ENCODE measurements at places on chromosomes 5 and 9.

- DNase-seq: no peak
These were observed 12.2 kb upstream of the SPATA31D1 start for GRCh38 chr9:81976351-81976750.

- DNase-seq: no peak
These were observed 31.2 kb downstream of the CNOT6 start for GRCh38 chr5:180525399-180525798.

DNA sequence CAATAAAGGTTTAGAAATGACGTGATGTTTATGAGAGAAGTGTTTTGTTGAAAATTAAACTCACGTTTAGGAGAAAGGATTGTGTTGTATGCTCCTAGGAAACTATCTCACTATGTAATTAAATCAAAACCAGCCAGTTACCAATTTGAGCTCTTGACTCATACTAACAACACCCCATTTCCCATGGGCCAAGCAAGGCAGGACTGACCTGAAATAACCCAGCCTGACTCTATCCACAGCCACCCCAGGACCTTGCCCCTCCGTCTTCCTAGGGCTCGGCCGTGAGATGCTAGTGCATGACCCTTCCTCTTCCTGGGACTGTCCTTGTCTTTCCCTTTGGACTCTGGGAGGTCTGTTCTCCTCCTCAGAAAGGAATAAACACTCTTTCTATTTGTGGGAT lies 16.4 kb downstream of the TLR4 start:
- DNase-seq: no peak

DNA sequence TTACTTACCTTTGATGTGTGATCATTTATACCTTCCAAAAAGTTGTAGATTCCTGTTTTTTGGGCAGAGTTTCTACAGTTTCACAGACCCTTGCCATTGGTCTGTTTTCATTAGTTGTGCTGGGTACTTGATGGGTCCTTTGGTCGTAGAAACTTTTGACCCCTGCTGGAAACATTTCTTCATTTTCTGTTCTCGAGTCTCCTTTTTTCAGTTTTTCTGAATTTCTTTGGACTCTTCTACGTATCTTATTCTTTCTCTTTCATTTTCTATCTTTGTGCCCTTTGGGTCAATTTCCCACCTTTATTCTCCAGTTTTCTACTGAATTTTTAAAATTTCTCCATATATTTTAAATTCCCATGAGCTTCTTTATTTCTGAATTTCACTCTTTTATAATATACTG lies 16.7 kb downstream of the AP3S1 start:
- DNase-seq: no peak

DNA sequence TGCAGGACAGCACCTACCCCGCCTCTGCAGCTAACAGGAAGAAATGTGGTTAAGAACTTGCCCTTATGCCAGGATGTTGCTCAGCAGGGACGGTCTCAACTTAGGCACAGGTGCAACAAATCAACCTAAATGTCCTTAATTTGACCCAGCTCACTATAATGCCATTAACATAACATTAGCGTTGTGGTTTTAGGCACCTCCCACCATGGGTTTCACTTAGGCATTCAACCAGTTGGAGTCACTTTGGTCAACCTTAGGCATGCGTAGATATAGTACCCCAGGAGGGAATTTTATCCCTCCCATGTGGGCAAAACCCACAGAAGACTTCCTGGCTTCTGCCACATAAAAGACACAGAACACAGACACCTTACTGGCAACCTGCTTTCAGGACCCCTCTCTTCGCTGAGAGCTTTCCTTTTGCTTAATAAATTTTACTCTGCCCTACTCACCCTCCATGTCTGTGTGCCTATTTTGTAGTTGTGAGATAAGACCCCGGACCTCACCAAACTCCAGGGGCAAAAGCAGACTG lies 8.7 kb upstream of the ERAP1 start:
- no peak for DNase-seq

GRCh38 chr5:60299944-60300343 lies 400.0 kb downstream of the DEPDC1B start:
- DNase-seq: no peak

DNA sequence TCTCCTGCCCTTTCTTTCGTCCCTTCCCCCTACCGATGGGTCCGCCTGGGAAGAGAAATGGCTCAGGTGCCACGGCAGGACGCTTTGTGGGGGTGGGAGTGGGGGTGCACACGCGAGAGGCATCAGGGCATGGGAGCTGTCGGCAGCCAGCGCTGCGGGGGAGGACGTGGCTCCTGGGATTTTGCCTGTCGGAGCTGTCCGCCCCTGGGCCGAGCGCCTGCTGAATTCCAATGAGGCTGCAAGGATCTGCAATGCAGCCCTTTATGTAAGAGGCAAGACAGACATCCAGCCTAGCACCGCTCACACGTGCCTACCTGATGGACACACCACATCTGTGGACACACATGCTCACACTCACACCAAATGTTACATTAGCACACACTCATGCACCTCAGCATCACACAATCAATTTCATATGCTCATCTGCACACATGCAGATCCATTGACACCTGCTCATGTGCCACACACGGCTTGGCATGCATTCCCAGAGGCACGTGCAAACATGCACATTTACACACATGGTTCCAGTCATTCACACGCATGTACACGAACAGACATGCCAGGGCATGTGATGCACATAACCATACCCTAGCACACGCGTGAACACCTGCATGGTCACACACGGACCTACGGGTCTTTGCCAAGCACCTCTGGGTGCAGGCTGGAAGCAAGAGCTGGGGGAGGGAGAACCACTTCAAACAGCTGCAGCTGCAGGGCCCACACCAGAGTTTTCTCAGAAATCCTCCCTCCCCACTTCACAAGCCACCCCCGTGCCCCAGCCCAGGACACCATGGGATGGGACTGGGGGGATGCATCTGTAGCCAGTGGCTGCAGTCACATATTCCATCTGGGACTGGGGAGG lies 1.4 kb downstream of the GRIN1 start:
- DNase-seq: no peak

- DNase-seq: no peak
These were observed 12.8 kb upstream of the ZFP62 start for GRCh38 chr5:180873615-180874520.

DNA sequence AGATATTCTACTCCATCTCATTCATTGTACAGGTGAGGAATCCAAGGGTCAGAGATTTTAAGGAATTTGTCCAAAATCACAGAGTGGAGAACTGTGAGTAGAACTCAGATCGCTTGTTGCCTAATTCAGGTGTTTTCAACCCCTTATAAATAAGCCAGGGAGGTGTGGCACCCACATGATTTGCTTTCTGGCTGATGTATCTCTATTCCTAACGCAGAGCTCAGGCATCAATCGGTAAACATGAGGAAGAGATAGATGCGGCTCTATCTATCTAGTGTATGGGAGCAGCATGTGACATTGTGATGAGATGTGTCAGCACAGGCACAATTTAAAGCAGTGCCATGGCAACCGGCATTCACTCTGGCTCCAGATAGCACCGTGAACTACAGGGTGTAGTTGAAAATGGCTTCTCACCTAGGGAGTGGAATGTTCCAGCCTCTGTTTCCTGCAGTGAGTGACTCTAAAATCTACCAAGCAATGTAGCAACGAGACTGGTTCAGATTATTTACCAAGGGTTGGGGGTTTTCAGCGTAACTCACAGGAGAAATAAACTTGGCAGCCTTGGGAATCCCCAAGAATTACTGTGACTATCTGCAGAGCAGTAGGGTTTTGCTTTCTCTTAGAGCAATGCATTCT lies 53.4 kb upstream of the SUB1 start:
- no peak for DNase-seq

DNA sequence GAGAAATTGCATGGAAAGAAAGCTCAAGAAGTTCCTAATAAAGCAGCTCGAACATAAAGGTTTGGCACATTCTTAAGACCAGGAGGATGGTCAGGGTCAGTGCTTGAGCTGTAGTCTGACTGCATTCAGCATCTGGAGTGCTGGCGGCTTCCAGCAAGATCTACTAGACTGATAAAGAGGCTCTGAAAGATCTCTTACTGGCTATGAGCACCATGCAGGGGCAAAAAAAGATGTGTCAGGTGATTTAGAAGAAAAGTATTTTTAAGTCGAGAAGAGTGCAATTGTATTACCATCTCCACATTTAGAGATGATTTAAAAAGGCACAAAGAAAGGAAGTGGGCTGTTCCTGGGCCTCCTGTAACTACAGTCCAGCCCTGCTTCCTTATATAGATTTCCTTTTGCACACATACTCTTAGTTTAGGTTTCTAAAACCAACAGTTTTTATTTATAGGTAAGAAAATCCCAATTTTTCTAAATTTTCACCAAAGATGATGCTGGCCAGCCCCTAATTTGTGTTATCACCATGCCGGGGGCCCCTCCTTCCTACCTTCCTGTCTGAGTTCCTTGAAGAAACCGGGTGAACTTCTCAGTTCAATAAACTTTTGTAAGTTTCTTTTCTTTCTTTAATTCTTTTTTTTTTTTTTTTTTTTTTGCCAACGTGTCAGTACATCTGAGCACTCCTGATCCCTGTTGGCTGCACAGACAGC lies 65.9 kb upstream of the PLPP1 start:
- DNase-seq: no peak

DNA sequence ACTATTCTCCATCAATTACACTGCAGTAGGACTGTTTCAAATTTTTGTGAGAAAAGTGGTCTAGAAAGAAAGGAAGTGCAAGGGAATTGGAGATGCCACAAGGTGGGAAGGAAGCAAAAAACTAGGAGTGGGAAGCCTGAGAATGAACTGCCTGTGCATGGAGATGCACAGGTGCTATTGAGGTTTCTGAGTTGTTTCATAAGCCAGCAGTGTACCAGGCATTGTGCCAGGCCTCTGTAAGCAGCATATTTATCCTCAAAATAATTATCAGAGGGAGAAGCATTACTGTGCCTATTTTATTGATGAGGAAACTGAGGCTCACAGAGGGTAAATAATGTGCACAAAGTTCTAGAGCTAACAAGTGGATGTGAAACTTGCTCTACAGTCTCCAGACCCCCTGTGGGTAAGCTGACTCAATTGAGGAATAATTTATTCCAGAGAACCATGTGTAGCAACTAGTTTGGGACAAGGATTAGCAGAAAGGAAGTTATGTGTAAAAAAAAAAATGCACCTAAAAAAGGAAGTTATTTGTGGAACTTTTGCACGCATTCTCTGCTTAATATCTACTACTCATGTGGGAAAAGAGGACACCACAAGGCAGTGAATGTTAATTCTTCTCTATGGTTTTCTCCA lies 96.7 kb downstream of the SNCAIP start:
- DNase-seq: no peak

DNA sequence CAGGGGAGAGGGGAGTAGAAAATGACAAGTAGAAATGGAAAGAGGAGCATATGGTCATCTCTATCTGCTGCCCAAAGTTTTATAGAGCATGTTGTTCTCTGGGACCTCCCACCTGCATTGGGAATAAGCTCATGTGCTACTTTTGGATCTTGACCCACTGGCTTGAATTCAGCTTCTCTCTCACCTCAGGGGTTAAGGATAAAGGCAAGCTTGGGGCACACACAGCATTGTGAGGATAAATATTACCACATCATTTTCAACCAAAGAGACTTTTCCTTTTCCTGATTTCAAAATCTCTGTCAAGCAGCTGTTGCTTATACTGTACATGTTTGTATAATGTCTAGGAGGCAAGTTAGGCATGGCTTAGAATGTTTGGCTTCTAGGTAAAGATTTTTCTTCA lies 16.6 kb downstream of the ATP10B start:
- no peak for DNase-seq

- no peak for DNase-seq
These were observed 23.2 kb downstream of the MAP3K1 start for GRCh38 chr5:56838409-56839039.

GRCh38 chr9:104855807-104856206 lies 72.1 kb downstream of the ABCA1 start:
- no peak for DNase-seq

DNA sequence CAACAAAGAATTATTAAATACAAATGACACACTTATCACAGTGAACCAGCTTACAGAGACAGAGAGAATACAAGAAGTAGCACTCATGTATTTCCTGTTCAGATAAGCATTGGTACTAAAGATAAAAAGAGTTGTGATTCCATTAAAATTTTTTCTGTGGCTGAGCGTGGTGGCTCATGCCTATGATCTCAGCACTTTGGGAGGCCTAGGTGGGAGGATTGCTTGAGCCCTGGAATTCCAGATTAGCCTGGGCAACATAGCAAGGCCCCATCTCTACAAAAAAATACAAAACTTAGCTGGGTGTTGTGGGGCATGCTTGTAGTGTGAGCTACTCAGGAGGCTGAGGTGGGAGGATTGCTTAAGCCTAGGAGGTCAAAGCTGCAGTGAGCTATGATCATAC lies 32.9 kb downstream of the FCHO2 start:
- DNase-seq: no peak

GRCh38 chr9:127711831-127712274 lies 3.6 kb downstream of the PTRH1 start:
- DNase-seq: no peak

- no peak for DNase-seq
These were observed 92.1 kb downstream of the LMNB1 start for GRCh38 chr5:126869005-126869451.

GRCh38 chr5:142301540-142301939 lies 23.3 kb downstream of the SPRY4 start:
- DNase-seq: no peak

DNA sequence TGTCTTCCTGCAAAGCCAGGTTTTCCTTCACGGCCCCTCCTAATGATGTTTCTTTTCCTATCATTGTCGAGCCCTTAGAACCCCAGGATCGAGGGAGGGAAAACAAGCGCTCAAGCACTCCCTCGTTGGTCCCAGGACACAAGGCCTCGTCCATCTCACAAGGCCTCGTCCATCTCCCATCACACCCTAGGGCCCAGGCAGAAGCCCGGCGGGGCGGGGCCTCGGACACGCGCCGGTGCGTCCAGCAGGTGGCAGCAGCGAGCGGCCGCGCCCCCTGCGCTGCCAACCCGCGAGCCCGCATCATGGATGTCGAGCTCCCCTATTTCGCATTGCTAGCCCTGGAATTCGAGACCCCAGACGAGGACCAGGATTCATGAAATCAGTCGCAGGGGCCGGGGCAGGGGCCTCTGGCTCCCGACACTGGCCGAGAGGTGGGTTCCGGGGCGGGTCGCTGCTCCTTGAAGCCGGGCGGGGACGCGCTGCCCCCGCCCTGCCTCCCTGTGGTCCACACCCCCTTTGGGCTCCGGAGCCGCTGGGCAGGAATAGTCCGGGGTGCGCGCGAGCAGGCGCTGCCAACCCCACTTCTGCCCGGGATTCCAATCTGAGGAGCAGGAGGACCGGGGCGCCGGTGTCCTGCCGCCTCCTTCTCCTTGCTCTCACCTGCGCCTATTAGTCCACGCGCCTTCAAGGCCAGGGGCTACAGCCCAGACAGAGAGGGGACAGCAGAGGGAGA lies at the start of gene ABLIM3:
ABLIM3 (plus strand) TSS at position 270 of the 733 bp plus-strand sequence. CDS start 603 bp downstream, outside the sequence.
- DNase-seq: peak; percentile 49

GRCh38 chr5:98796197-98796972 lies 22.9 kb downstream of the RGMB start:
- DNase-seq: peak; percentile 3

- no peak for DNase-seq
These were observed 385.2 kb upstream of the SEMA6A start for GRCh38 chr5:116959843-116960242.

- DNase-seq: no peak
These were observed 52.2 kb upstream of the GPR151 start for GRCh38 chr5:146568161-146568560.

- DNase-seq: no peak
These were observed 29.4 kb upstream of the IL17B start for GRCh38 chr5:149408252-149409099.

GRCh38 chr9:105679257-105680022 lies 14.9 kb upstream of the TMEM38B start:
- no peak for DNase-seq

- no peak for DNase-seq
These were observed 1180.4 kb downstream of the CDH9 start for GRCh38 chr5:25858019-25858418.

Measured in activated CD4-positive, CD25-positive, alpha-beta regulatory T cell (primary cell).